ENCODE measurements at places on chromosomes 1 and 21.
A peak's percentile ranks its signal among the peaks of the same experiment; 100 is the strongest.

GRCh38 chr1:68143633-68144032, 88.7 kb downstream of the WLS start:
- no peak for DNase-seq

GRCh38 chr1:21693732-21694131, 24.6 kb upstream of the RAP1GAP start:
- DNase-seq, result no peak

DNA sequence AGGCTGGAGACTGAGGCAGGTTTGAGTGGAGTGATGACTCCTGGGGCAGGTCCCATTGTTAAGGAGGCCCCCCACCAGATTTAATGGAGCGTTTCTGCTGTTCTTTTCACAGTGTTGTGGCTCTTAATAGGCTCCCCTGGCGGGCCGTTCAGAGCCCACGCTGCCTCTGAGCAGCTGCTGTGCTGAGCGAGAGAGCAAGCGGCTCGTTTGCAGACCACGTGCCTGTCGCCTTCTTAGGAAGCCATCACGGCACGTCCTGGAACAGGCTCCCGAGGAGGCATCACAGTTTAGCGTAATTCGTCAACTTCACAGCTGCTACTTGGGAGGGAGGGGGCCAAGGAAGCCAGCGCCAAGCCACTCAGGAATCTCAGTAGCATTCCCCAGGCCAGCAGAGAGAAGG, 70.5 kb upstream of the CTTNBP2NL start:
- DNase-seq, result no peak

DNA sequence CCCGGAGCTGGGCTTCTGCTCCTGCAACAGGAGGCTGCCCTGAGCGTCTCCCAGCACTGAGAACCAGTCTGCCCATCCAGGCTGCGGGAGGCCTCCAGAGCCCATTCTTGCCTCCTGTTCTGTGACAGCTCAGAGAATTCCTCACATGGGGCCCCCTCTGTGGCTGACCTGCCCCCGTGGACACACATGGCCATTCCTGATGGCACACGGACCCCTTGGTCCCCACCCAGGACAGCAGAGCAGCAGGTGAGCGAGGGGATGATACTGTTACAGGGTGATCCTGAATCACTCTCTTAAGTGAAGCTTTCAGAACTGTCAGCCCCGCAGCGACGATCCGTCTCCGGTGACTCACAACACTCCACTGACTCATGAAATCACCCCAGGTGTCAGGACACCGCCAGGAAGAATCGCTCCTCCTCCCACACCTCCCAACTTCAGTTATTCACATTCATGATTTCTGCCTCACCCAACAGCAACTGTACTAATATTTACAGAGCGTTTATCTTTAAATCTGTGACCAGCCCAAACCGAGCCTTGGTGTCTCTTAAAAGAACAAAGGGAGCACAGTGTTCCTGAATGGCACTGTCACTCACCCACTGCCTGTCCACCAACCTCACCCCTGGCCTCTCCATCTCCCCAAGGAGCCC, 22.5 kb downstream of the CHD5 start:
- peak; percentile 69 for DNase-seq

GRCh38 chr1:114660238-114660637, 9.6 kb downstream of the DENND2C start:
- no peak for DNase-seq
